ENCODE measurements at places on chromosomes 7 and 10. TPM values are rescaled to one million over a fixed set of nuclear protein-coding genes. Genes with fewer than 3 reads are reported as not detected.

The MOGAT3 gene
- total RNA-seq = not detected

The CNPY1 gene
- total RNA-seq = 0.46 TPM

The CALN1 gene
- 41.5 TPM for total RNA-seq

The FAM241B gene
- 33.4 TPM for total RNA-seq

The DRGX gene
- 0.23 TPM for total RNA-seq

The NKX1-2 gene
- 1.8 TPM for total RNA-seq

The SFXN4 gene
- 21.5 TPM for total RNA-seq

The LIPK gene
- not detected for total RNA-seq

The EMX2 gene
- 1.4 TPM for total RNA-seq

The PRRT4 gene
- total RNA-seq = 7.2 TPM

The MEOX2 gene
- total RNA-seq = 0.23 TPM

The HOGA1 gene
- 2.5 TPM for total RNA-seq

The ERVW-1 gene
- not detected for total RNA-seq

The MCM10 gene
- 5.3 TPM for total RNA-seq

The HOXA1 gene
- not detected for total RNA-seq

The CBX3 gene
- total RNA-seq = 136 TPM

The TDRD1 gene
- total RNA-seq = 1.4 TPM

The PRLHR gene
- 1.2 TPM for total RNA-seq

The EEPD1 gene
- total RNA-seq = 33.7 TPM

The CTAGE8 gene
- total RNA-seq = not detected

The SLC13A1 gene
- not detected for total RNA-seq

The SH3PXD2A gene
- total RNA-seq = 10.8 TPM

The CPN1 gene
- total RNA-seq = not detected

The GPC2 gene
- 49.6 TPM for total RNA-seq

The SFRP4 gene
- total RNA-seq = 3.2 TPM

The PIK3AP1 gene
- total RNA-seq = 9.7 TPM

The WEE2 gene
- total RNA-seq = 0.23 TPM

The RTKN2 gene
- total RNA-seq = 10.6 TPM

The KLHL7 gene
- total RNA-seq = 81.0 TPM

The C7orf33 gene
- total RNA-seq = not detected

The EPHB4 gene
- total RNA-seq = 11.1 TPM

The CDK14 gene
- total RNA-seq = 137 TPM

The C10orf105 gene
- total RNA-seq = 2.1 TPM

The GRM3 gene
- total RNA-seq = 153 TPM

The MBL2 gene
- total RNA-seq = not detected

The UNC5B gene
- 7.4 TPM for total RNA-seq

The FXYD4 gene
- not detected for total RNA-seq
